ENCODE measurements at places on chromosomes 7 and 10.

- no peak for DNase-seq
Measured at GRCh38 chr7:41889040-41889439, 186.2 kb upstream of the INHBA start.

DNA sequence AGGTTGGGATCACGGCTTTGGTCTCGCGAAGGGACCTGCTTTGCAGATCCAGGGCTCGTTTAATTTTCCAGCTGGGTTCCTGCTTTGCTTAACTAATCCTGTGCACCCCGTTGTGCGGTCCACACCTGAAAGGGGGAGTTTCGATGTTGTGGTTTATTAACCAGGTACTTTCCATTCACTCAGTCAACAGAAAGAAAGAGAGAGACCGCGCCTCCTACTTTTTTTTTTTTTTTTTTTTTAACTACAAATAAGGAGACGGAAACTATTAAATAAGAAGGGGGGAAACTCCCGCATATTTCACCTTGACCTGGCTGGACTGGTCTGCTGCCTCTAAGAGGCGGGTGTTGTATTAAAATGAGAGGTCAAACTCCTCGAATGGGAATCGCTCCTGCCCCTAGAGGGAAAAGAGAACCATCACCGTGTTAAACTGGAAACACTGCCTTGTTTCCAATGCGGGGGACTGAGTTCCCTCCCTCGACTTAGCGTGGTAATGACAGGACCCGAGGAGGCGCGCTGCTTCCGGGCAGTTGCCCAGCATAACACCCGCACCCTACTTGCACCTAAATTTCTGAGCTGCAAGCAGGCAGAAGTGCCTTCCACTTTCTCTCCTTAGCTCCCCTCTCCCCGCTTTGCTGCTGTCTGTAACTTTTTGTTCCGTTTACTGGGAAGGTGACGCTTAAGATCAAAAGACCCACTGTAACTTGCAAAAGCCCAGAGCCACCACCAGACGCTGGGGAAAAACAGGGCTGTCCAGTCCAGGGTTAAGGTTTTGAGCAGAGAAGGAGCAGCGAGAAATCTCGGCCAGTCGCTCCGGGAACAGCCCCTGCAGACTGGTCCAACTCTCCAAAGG, 1.1 kb upstream of the ITGB8 start:
- peak; percentile 89 for DNase-seq

GRCh38 chr7:138825049-138825721, 27.2 kb upstream of the ATP6V0A4 start:
- DNase-seq, result no peak

DNA sequence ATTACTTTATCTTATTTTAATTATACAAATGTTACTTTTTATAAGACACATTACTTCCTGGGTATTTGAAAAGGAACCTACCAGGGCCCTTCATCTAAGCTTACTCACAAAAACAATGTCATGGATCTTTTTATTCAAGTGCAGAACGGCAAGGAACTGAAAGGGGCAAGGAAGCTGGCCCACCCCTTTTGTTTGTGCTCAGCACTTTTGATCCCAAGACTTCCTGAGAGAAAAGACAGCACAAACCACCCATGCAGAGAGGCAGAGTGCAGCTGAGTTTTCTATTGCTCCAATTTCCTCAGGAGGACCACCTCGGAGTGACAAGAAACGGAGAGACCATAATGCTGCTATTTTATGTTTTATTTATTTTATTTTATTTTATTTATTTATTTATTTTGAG, 232.0 kb upstream of the NRP1 start:
- DNase-seq, result no peak

GRCh38 chr10:94524146-94524545, 21.4 kb upstream of the HELLS start:
- no peak for DNase-seq

GRCh38 chr7:36638586-36639263, 85.6 kb downstream of the AOAH start:
- no peak for DNase-seq

DNA sequence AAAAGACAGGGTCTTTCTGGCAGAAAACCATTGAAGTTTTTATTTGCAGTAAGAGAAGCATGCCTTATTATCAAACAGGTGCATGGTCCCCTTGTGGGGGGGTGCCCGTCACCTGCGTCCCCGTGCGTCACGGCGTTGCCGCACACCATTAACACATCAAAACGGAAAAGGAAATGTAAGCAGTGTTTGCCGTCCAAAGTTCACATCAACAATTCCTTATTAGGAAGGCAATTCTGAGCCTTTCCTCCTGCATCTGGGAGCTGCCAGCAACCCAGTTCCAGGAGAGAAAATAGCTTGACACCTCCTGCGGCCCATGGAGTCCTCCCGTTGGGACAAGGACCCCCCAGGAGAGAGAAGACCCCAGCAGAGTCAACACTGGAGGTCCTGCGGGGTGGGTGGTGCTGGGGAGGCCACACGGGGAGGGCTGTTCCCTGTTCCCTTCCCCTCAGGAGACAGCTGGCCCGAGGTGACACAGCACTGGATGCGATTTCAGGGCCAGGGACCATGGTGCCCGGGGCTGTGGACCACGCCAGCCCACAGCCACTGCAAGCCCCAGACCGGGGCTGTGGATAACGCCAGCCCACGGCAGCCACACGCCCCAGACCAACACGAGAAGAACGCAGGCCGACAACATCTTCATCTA, 39.5 kb downstream of the DIP2C start:
- DNase-seq, result no peak

DNA sequence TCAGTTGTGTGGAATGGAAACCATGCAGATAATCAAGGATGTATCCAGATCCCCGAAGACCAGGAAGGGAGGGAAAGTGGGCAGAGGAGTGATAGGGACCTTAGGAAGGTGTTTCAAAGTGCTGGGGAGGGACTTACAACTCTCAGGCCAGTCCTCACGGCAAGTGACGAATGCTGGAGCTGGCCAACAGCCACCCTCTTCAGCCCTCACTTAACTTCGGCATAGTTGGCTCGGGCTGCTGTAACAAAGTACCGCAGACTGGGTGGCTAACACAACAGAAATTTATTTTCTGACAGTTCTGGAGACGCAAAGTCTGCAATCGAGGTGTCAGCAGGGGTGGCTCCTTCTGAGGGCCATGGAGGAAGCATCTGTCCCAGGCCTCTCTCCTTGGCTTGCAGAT, 265.9 kb upstream of the YAE1 start:
- no peak for DNase-seq

DNA sequence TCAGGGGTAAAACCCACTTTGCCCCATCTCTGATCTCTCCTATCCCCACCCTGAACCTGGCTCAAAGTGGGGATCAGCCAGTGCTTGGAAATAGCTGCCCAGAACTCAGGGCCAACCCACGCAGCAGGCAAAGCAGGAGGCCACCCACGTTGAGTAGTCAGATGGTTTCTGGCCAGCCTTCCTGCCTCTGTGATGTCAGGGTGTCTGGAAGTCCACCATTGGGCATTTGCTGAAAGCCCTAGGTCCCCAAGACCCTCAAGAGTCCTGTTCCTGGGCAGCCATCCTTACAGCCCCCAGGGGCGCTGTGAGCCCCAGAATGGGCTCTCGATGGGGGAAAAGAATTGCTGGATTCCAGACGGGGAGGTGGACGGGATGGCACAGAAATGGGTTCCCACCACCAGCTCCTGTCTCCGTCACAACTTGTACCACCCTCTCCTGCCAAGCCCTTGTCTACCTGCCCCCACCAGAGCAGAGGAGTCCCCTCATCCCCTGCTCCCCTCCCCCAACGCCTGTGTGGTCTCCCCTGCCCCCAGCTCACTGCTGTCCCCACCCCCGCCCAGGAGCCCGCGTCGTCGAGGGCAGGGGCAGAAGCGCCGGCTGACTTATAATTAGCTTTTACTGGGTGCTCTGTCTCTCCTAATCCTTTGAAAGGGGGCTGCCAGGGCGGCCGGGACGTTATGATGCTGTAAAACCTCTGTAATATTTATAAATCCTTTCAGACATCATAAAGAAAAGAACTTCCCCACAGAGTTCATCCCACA, 3.9 kb downstream of the MYL10 start:
- DNase-seq, result no peak

- no peak for DNase-seq
Measured at GRCh38 chr10:7243873-7244272, 167.0 kb downstream of the SFMBT2 start.

DNA sequence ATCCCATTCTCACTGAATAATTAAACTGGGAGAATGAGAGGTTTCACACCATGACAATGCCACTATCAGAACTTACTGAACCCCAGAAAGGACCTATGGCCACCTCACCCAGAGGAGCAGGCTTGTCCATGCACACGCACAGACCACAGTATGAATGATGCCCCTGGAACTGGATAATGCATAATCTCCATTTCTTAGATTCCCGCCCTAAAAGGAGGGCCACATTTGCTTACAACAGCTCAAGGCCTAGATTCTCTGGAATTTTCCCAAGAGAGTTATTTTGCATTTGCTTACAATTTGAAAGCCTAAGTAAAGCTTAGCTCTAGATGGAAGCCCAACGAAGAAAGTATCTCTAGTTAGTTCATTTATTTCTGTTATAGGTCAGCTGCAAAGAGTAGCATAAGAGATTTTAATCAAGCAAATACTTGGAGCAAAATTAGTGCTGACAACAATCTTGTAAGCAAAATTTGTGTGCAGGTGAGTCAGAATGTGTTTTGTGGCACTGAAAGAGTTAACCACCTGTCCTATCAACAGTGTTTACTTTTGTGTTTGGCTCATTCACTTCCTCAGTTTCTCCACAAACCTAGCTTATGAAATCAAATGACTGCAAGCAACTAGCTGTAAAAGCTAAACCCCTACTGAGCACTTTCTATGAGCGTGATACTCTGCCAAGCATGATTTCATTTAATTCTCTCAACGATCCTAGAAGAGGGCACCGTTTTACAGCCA, 32.1 kb downstream of the ELMO1 start:
- no peak for DNase-seq

- no peak for DNase-seq
Measured at GRCh38 chr7:5758286-5758685, 23.2 kb downstream of the RNF216 start.

GRCh38 chr10:79201706-79202105, 132.9 kb downstream of the ZMIZ1 start:
- DNase-seq, result no peak

DNA sequence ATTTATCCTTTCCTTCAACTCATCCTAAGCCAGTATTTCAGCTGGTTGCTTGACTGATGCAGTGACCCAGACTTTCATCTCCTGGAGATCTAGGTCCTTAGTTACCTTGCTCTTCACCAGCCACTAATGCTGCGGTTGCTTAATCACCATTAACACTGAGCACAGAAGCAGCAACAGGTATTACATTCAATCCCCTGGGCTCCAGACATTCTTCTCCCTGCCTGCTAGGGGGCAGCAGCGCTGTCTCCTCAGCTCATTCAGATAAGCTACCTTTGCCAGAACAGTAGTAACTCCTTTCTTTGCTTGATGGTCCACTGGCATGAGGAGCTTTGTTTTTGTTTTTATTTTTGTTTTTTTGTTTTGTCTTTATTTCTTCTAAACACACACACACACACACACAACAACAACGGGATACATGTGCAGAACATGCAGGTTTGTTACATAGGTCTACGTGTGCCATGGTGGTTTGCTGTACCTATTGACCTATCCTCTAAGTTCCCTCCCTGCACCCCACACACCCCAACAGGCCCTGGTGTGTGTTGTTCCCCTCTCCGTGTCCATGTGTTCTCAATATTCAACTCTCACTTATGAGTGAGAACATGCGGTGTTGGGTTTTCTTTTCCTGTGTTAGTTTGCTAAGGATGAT, 1043.2 kb upstream of the C7orf33 start:
- DNase-seq, result no peak

DNA sequence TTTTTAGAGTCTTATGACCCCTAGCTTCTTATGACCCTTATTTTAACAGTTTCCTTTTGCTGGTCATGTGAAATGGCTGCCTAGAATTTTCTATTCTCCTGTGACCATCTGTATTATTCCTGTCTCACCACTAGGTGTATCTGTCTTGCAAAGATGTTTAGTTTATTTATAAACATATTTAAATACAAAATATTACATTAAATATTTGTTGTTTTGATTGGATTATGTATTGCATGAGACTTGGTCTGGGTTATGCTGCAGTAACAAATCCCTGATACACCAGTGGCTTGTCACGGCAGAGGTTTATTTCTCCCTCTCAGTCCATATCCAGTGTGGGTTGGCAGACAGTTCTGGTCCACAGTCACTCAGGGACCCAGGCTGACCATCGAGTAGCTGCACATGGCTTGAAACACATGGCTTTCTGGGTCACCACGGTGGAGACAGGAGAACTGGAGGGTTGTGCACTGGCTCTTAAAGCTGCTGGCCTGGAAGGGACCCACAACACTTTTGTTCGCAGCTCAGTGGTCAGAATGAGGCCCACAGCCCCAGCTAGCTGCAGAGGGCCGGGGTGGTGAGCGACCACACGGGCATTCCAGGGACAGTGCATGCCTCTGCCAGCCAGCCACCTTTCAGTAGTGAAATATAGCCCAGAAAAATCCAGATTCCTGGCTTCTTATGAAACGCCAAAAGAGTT, 7.4 kb downstream of the RASSF4 start:
- DNase-seq, result no peak

- no peak for DNase-seq
Measured at GRCh38 chr10:74194545-74194944, 43.5 kb downstream of the ADK start.

DNA sequence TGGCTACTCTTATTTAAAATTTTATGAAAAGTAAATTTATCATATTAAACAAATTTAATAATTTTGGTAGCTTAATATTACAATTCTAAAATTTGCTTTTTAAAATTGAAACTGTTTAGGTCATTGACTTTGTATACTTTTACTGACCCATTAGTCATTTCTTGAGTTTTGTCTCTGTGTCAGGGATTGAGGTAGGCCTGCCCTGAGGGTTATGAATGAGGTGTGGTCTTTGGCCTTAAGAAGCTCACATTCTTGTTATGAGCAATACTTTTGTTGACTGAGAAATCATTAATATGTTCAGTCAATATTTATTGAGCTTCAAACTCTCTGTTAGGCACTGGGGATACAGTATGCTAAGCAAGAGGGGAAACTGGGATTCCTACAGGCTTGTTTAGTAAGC, 47.0 kb upstream of the RPA3 start:
- DNase-seq, result no peak

DNA sequence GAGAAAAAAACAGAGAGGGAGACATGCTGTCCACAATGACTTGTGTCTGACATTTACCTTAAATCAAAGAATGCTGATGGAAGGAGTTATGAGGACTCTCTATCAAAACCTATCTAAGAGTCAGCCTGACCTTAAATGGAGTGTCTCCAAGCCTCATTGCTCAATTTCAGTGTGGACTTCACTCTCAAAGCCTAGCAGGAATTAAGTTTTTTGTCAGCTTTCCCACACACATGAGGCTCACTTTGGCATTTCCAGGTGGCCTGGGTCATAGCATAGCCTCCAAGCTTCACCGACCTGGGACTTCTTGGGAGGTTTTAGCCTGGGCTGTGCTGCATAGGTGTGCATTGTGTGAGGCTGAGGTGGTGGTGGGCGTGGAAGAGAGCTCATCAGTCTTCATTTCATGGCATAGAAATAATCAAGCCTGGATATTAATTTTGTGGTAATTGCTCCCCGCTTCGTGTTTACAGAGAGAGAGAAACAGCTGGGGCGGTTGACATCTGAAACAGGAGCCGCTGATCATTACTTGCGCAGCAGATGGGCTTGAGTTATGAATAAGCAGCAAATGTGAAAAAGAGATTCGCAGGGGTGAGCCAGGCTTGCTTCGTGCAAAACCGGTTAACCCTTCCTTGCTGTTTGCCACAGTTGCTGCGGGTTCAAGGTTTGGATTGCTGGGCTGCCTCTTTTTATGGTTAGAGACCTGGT, 647.8 kb downstream of the INHBA start:
- peak; percentile 85 for DNase-seq
